ENCODE measurements at places on chromosomes 2 and 18.
A peak's percentile ranks its signal among the peaks of the same experiment; 100 is the strongest.

DNA sequence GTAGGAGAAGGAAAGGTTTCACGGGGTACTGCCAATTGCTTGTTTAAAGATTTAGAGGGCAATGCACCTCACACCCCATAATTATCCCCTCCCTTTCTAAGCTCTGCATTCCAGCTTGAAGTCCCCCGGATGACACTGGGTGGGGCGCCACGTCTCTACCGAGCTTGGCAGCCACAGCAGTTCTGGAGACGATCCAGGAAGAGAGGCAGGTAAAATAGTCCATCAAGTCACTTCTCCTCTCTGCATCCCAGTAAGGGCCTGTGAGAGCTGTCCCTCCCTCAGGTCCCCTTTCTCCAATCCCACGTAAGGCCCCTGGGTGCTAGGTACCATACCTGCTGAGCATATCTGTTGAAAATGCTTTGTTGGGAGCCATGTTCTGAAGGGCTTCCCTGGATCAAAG, 65.7 kb downstream of the CAPN13 start:
- no peak for DNase-seq

DNA sequence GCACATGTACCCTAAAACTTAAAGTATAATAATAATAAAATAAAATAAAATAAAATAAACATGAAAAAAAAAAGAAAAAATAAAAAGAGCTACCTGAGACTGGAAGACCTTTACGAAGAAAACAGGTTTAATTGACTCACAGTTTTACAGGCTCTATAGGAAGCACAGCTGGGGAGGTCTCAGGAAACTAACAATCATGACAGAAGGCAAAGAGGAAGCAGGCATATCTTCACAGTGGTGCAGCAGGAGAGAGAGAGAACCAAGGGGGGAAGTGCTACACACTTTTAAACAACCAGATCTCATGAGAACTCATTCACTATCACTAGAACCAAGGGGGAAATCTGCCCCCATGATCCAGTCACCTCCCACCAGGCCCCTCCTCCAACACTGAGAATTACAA, 379.3 kb upstream of the VWC2L start:
- no peak for DNase-seq

- DNase-seq: no peak
These were observed 7.8 kb upstream of the IL1R2 start for GRCh38 chr2:101983928-101984327.

- DNase-seq: no peak
These were observed 3.3 kb upstream of the CERKL start for GRCh38 chr2:181660181-181660580.

DNA sequence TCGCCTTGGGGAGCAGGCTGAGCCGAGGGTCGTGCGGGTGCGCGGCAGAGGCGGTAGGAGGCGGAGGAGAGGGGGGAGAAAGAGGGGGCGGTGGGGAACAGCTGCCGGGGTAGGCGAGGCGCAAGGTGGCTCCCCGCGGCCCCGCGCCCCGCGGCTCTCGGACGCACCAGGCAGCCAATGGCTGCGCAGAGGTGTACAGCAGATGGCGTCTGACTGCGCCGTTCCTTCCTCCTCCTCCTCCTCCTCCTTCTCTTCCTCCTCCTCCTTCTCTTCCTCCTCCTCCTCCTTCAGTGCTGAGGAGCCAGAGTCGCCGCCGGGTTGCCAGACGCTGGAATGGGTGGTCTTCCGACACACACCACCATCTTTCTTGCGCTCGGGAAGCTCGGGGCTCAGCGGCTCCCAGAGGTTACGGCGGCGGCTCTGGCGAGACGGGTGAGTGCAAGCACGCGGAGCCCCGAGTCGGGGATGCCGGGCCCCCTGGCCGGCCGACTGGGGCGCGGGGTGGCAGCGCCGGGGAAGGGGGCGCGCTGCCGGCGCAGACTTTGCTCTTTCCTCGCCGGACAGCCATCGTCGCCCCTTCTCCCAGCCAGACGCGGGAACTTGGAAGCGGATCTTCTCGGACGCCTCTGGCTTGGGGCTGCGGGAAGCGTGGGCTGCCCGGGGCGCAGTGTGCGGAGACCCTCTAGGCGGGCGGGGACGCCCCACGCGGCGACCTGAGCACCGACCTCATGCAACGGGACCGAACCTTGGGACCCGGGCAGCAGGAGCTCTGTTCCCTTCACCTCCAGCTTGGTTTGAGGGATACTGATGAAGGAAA, at the start of gene THSD7B:
Gene THSD7B, plus strand, starts transcription at position 290 of the 817 bp plus-strand sequence. CDS start 116,634 bp downstream, outside the sequence.
- no peak for DNase-seq

DNA sequence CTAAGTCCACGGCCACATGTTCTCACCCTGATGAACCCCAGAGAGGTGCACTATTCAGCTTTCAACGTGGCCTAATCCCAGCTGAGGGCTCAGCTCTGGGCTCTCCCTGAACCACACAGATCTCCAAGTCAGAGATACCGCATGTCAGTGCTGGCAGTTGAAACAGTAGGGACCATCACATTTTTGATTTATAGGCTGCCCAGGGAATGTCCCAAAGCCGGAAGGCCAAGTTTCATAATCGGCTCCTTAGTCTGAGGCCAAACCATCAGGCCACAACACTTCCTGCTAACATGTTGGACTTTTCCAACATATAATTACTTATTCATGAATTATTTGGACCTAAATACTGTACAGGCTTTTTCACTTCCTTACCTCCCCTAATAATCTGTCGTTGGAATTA, 91.9 kb upstream of the KLHL29 start:
- no peak for DNase-seq

DNA sequence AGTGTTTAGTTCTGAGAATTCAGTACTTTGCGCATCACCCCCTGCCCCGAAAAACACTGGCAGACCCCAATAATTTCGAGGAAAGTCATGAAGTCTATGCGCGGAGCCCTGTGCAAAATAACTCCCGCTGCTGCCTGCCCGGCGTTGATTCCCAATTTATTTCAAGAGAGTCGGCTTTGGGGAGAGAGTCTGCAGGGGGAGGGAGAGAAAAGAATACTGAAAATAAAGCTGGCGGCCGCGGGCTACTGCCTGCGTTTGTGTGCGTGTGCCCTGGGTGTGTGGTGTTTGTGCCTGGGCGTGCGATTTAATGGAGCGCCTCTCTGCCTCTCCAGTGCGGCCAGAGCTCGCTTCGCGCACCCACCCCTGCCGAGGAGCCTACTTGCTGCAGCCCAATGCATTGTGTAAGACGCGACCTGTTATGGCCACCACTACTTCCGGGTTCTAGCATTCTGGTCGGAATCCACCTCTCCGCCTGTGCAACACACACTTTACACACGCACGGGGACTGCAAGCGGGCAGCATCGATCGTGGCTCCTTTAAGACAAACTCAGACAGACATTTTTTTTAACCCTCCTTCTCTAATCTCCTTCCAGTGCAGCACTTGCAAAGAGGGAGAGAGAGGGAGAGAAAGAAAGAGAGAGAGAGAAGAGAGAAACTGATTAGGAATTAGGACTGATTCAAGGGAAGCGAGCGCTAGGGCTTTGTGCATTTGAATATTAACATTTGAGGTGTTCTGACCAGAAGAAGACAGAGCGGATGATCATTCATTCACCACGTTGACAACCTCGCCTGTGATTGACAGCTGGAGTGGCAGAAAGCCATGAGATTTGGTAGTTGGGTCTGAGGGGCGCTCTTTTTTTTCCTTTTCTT, at the start of gene MEIS1:
Gene MEIS1, plus strand, starts transcription at position 447 of the 870 bp plus-strand sequence. CDS start 732 bp downstream, outside the sequence.
- DNase-seq: peak; percentile 92

DNA sequence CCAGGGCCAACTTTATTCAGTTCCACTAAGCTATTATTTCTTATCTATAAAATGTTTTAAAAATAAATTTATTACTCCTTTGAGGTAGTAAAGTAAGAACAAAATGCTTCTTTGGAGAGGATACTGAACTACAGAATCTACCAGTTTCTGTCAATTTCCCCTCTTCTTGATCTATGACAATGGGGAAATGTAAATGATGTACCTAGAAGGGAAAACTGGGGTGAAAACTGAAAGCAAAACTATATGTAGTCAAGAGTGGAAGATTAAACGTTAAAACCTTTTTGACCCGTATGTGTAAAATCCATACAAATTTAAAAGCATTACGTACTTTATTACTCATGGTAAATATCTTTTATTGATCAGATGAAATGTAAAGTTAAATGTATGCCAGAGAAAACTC, 1287.8 kb upstream of the TMEFF2 start:
- no peak for DNase-seq

DNA sequence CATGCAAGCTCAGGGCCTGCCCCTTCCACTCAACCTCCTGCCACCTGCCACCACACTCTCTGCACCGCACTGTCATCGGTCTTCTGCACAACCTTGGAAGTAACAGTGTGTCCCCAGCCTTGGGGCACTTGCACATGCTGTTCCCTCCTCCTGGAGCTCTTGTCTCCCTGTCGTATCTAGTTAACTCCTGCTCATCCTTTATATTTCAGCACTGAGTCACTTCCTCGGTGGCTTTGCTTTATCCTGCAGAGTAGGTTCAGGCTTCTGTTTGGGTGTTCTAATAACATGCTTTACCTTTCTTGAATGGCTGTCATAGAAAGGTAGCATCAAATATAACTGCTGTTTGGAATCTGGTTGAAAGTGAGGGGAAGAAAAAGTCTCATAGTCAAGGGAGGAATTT, 25.3 kb downstream of the PAX8 start:
- no peak for DNase-seq

DNA sequence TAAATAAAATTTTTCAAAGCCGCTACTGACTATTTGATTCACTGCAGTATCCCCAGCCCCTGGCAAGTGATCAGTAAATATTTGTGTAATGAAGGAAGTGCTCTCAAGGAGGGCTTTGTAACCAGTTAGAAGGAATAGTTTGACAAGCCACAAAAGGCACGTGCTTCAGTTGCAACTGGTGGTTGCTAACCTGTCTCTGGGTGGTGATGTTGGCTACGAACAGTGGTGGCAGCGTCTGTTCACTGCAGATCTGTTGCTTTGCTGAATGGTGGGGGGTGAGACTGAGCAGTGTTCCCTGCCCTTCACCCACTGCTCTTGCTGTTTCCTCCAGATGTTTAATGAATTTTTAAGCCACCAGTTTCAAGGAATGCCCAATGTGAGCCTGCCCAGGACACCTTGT, 73.9 kb upstream of the SIX2 start:
- no peak for DNase-seq

DNA sequence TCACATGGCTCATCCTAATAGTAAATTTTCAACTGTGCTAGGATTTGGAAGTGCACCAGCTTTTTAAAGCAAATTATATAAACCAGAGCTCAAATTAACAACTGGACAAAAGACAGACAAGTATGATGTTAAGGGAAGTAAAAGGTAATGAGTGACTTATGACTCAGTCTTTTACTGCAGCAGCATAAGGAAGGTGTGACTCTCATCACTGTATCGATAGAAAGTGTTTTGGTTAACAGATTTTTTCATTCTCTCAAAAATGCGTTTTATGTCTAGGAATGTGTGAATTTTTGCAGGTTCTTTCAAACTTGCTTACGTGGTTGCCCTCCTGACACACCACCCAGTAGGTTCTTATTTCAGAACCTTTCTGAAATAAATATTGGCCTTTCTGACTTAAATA, 244.2 kb upstream of the BOD1L2 start:
- no peak for DNase-seq

DNA sequence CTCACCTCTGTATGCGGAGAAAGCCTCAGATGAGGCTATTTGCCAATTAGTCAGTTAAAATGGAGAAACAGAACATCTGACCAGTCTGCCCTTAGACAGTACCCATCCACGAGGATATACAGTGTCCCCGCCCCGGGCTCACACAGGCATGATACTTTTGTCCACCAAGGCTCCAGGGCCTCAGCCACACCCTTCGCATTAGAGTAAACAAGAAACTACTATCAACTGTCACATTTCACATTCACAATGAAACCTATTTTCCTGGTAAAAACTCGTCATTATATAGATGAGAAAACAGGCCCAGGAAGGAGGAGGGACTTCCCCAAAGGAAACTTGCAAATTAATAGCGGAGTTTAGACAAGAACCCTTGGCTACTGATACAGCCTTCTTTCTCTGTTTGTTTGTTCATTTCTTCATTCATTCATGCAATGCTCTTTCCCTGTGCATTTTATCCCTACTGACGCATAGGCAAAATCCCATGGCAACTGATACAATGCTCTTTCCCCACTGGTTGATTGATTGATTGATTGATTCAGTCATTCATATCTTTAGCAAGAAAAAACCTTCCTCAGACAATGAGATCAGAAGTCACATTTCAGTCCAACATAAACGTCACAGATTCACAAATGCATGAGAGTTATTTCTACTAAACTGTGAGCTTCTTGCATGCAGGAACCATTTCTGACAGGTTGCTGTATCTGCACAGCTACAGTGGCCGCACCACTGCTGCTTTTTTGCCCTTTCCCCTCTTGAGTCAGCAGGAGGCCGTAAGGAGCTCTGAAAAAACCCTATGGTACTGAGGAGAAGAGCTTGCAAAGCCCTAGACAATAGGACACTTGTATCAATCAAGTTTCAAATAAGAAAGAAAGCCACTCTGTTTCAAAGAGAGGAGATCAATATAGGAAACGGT, 777.1 kb downstream of the RNF144A start:
- DNase-seq: no peak

GRCh38 chr2:98470851-98471255, 26.2 kb downstream of the INPP4A start:
- no peak for DNase-seq

- DNase-seq: no peak
These were observed 235.9 kb downstream of the SETBP1 start for GRCh38 chr18:44916429-44917207.

- no peak for DNase-seq
These were observed 1344.5 kb upstream of the TMEFF2 start for GRCh38 chr2:193539188-193539587.

DNA sequence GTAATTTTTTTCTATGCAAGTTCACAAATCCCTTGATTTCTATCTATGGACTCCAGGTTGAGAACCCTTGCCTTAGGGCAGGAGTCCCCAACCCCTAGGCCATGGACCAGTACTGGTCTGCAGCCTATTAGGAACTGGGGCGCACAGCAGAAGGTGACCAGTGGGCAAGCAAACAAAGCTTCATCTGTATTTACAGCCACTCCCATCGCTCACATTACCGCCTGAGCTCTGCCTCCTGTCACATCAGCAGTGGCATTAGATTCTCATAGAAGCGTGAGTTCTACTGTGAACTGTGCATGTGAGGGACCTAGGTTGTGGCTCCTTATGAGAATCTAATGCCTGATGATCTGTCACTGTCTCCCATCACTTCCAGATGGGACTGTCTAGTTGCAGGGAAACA, 70.2 kb upstream of the SMAD2 start:
- no peak for DNase-seq

DNA sequence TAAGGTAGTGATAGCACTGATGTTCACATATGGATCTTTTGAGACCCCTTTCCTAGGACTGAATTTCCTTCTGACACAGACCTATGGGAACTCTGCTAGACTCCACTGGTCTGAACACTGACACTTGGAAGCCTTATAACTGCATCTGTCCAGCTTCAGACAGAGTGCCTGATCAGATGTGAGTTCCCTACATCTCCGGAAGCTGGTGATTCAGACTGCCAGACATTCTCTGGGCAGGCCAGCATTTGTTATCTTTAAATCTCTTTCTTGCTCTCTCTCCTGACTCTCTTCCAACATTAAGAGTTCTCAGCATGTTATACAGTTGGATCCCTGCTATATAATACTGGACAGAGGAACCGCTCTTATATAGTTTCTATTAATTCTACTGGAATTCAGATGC, 408.5 kb downstream of the ZEB2 start:
- no peak for DNase-seq

Data from NCI-H1694 treated with DMSO at 0.1 percent for 48 hours (cell line).